DMS 273 treated with DMSO at 0.1 percent for 48 hours (cell line): ENCODE measurements at places on chromosomes 2 and 18.

GRCh38 chr2:60882971-60883753 lies 1.8 kb downstream of the REL start:
- DNase-seq: no peak

- DNase-seq: no peak
Measured at GRCh38 chr2:225437319-225437718, 37.8 kb downstream of the NYAP2 start.

DNA sequence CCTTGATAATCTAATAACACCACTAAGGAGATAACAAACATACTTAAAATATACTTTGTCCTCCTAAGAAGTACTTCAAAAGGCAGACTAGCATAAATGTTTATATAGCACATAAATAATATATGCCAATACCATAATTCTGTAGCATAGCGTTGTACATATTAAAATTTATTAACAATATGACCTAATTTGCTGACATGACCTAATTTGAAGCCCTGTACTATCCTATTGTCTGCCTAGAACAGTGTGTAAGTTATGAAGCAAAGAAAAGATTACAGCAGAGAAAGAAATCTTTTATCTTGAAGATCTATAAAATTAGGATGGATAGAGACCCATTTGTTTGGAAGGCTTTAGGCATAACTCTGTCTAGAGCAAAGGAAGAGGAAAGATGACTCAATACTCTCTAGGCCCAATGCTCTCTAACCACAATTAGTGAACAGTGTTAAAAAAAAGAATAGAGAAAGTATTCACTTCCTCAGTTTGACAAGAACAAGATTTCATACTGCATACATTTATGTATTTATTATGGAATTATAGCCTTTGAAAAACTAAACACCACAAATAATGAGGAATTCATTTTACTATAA lies 231.3 kb downstream of the ZRANB3 start:
- DNase-seq: no peak

GRCh38 chr2:2642906-2643890 lies 312.1 kb upstream of the MYT1L start:
- DNase-seq: peak; percentile 29

- no peak for DNase-seq
Measured at GRCh38 chr2:126797622-126798275, 100.9 kb upstream of the TEX51 start.

GRCh38 chr2:167140767-167141166 lies 252.5 kb downstream of the XIRP2 start:
- no peak for DNase-seq

DNA sequence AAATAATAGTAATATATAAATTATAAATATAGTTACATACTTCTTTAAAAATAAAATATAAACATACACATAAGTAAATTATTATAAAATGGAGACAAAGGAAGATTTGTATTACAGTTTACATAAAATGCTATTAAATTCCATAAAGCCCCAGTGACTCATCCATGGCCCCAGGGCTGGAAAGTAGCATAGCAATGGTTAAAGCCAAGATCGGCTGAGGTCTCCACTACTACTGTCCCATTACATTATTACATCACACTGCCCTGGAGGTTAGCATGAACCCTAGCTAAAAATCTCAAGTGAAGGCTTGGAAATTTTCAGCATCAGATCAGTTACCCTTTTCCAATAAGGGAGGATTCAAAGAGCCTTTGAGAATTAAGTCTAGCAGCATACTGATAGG lies 936.2 kb downstream of the DSC3 start:
- no peak for DNase-seq

GRCh38 chr2:209426432-209426831 lies 2.6 kb downstream of the MAP2 start:
- DNase-seq: peak; percentile 40

DNA sequence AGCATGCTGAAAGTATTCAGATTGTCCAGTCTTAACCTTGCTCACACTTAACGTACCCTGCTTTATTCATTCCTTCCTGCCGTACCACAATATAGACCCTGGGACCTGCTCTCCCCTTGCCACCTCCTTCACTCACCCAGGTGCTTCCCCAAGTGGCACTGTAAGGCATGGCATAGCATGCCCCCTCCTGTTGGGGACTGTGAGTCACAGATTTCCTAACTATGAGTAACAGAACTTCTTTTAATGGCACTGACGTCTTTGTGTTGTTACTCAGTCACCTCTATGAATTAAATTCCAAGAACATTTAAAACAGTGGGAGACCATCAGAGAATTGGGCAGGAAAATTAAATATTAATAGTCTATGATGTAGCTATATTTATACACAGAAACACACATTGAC lies 117.2 kb downstream of the CTNNA2 start:
- no peak for DNase-seq

GRCh38 chr2:24930768-24931167 lies 10.7 kb upstream of the ADCY3 start:
- DNase-seq: no peak

DNA sequence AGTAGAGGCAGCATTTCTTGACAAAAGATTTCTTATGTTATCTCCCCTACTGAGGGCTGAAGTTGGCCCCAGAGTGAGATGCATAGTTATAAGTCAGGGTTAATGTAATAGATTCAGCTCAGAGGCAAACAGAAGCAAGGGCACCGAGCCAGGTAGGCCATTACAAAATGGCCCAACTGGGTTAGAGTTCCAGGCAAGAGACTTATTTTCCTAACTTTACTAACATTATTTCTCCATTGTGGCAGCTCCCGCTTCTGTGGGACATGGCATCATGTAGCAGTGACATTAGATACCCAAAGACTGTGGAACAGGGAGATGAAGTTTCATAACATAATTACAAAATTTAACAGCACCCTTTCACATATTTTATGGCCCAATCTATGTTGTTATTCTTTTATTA lies 27.1 kb downstream of the TSPYL6 start:
- no peak for DNase-seq

- no peak for DNase-seq
Measured at GRCh38 chr2:229660391-229660790, 54.0 kb downstream of the DNER start.

- no peak for DNase-seq
Measured at GRCh38 chr2:52539026-52539970, 1228.3 kb upstream of the CHAC2 start.

GRCh38 chr2:241556746-241557145 lies 1.8 kb upstream of the BOK start:
- DNase-seq: no peak

- DNase-seq: no peak
Measured at GRCh38 chr2:99698896-99699295, 209.1 kb upstream of the REV1 start.

DNA sequence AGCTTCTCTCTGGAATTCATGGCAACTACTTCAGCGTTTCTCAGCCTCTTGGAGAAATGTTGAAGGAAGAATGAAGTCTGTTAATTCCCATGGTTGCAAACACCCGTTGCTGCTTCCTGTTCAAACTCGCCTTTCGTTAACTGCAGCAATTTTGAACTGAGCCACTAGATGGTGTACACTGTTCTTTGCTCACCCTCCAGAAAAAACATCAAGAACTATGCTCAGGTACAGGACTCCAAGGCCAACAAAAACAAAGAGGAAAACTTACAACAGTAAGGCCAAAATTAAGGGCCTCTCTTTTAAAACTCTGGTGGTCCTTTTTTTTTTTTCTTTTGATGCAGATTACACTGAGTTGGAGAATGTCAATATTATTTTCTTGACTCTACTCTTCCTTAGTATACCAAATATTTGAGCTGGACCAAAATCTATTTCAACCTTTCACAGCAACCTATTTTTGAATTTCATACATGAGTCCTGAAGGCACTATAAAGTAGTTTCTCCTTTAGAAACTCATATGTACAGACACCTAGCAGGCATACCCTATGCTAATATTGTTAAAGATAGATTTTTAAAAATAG lies 58.2 kb downstream of the KLHL14 start:
- no peak for DNase-seq

DNA sequence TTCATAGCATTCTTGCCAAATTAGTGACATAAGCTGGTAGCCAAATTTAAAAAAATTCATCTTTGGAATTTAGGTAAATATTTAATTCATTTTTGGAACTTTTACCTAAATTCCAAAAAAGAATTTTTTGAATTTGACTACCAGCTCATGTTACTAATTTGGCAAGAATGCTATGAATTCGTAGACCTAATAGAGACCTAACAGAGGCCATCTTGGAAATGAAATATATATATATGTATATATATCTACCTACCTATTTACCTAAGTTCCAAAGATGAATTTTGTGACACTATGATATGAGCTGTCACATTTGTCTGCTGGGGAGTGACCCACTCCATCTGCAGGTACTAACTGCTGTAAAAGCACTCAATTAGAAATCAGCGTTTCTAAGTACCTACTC lies 65.6 kb downstream of the MYOM1 start:
- no peak for DNase-seq

DNA sequence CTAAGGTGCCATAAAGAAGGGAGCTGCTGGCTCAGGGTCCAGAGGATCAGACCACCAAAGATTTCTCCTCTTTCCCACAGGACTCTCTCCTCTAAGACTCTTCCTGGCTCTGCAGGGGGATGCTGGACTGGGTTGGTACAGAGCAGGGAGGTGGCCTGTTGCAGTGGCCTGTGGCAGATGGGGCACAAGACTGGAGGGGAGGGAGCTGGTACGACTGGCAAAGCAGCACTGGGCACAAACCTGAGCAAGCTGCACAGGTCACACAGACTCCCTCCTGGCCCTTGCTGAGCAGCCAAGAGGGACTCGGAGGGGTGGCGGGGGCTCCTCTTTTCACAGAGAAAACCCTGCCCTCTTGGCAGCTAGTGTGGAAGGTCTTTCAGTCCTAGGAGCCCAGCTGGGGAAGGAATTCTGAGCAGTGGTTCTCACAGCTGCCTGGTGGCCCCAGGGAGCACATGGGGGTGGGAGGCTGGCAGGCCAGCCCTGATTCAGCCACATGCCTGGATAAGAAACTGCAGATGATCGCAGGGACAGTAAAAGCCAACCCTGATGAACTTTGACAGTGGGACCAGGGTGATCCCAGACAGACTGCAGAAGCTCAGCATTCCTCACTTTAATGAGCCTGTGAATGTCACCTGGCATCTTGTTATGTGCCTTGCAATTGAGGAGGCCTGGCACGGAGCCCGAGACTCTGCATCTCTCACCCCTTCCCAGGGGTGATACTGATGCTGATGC lies 32.5 kb upstream of the ACAA2 start:
- DNase-seq: no peak

DNA sequence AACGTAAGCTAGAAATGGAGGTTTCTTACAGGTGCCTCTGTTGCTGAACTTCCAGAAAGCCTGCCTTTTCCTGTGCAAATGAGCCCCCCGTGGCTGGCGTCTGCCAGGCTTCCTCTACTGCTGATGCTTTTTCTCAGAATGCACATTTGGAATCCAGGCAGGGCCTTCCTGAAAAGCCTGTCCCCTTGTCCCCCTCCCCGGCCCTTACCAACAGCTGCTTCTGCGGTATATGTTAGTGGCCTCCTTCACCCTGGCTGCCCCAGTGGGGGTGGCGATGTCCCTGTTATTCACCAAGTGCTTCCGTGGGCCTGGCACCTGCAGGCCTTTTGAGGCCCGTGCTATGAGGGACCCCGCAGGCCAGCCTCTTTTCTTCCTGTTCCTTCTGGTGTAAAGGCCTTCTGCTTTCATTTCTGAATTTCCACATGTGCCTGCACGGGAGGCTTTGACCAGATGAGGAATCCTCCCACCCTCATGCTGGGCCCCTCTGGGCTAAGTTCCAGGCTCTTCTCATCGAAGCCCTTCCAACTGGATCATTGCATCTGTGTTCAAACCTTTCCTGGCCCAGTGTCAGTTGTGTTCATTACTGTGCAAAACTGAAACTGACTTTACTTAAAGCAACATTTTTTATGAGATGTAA lies 10.4 kb downstream of the CNDP2 start:
- DNase-seq: no peak

DNA sequence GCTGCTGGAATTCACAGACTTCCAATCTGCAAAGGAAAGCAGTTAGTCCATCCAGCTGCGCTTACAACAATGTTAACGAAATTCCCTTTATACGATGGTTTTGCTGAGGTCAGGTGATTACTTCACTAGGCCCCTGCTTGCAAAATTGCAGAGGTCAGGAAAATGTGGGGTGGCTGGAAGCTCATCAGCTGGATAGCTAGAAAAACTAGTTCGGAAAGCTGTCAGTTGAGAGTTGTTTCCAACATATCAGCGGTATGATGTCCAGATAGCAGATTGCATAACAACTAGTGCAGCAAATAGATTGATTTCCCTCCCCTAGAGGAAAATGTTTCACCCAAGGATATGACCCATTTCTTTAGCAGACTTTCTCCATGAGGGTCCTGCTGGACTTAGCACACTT lies 2021.1 kb upstream of the CELF4 start:
- no peak for DNase-seq

DNA sequence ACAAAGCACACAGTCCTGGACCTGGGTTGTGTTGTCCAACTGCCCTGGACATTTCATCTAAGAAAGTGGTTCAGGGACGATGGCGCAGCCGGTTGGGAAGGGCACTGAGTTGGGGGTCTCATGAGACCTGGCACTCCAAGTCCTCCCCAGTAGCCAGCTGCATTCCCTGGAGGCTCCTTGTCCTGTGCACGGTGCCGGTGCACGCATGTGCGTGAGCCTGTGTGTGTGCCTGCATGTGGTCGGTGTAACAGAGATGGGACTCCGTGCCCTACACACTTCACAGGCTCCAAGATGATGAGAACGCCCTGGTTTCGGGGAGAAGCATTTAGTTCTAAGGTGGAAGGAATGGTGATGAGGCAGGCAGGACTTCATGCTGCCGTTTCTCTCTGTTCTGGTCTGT lies 124.9 kb upstream of the PXDN start:
- no peak for DNase-seq

DNA sequence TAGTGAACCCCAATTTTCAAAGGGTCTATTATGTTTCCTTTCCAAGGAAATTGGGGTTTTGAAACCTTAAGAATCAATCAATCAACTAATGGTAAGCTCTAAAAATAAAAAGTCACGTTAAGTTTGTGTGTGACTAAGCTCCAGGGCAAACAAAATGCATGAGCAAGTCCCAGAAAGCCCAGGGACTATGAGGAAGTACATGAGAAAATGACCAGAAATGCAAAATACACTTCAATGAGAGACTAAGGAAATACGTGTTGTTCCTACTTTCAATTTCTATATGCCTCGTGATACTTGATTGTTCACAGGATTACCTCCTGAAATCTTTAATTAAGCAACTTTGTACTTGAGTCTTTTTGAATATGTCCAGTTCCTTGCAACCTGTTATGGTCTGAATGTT lies 684.4 kb upstream of the SYT4 start:
- no peak for DNase-seq

- DNase-seq: no peak
Measured at GRCh38 chr2:58221909-58222308, 19.2 kb downstream of the FANCL start.

DNA sequence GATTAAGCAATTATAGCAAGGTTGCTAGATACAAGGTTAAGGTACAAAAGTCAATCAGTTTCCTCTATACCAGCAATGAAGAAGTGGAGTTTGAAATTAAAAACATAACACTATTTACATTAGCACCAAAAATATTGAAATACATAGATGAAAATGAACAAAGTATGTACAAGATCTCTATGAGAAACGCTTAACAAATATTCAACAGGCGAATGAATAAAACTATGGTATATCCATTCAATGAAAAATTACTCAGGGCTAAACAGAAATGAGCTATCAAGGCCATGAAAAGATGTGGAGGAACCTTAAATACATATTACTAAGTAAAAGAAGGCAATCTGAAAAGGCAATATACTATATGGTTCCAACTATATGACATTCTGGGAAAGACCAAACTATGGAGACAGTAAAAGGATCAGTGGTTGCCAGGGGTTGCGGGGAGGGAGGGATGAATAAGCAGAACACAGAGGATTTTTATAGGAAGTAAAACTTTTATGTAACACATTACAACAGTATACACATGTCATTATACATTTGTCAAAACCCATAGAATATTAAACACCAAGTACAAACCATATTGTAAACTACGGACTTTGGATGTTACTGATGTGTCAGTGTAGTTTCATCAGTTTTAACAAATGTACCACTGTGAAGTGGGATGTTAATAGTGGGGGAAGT lies 62.1 kb downstream of the RMDN2 start:
- DNase-seq: no peak
